ENCODE measurements at places on chromosomes 1 and 21.

DNA sequence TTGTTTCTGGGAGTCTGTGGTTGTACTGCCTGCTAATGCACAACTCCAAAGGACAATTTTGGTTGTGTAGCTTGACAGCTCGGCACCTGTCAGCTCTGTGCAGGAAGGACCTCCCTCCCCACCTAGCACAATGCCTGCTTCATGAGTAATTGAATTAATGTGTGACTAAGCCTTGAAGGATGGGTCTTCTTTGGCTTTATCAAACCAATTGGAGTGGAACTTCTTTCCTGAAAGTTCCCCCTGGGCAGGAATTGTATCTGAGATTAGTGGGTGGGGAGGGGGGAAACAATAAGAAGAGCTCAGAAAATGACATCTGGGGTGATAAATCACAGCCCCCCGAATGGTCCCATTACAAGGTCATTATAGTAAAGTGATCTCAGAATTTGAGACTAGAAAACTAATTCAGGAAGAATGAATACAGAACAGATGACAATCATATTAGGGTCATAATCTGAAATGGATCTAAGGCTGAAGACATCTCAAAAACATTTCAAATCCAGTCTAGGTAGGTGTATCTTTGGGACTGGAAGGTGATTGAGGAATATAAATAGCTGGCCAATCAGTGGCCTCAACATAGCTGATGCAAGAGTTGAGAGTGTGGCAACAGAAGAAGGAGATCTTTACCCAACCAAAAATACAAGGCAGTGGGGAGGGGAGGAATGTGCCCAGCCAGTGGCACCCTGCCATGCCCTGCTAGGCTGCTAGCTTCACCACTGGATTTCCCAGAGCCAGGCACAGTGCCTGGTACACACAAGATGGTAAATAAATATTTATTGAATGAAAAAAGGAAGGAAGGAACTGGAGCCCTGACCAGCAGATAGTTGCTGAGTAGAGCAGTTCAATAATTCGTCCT is 10.1 kb upstream of the SESN2 start:
- no peak for DNase-seq

DNA sequence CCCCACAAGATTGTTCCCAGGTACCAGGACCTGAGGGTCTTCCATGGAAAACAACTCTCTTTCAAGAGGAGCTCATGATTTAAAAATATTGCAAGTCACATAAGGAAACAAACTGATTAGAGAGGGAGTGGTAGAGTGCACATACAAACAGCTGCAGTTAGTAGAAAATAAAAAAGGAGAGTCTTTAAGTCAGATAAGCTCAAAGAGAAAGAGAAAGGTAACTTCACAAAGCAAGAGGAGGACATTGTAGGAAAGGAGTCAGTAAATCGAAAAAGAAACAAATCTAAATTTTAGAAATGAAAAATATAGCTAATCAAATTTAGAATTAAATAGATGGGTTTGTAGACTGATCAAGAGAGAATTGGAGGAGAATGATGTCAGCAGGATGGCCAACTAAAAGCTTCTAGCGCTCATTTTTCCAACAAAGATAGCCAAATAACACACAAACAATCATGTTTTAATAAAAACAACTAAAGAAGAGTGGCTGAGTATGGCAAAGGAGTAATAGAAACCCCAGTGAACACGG is 86.1 kb upstream of the CD53 start:
- DNase-seq: no peak

DNA sequence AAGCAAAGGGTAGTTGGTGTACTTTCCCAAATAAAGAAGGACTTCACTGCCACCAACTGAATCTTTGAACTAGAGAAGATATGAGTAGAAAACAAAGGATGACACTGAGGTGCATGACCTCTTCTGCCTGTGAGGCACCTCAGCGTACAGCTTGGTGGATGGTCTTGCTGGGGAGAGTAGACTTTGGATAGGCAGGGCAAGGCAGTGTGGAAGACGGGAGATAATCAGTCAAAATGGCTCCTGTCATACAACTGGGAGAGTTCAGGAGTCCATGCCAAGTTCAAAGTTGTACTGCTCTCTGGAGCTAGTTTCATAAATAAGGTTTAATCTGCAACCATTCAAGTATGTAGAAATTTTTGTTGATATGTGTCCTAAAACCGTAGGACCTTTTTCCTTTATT is 143.4 kb downstream of the BARHL2 start:
- no peak for DNase-seq

- DNase-seq: no peak
These were observed 52.8 kb downstream of the TENT5C start for GRCh38 chr1:117658676-117659075.

DNA sequence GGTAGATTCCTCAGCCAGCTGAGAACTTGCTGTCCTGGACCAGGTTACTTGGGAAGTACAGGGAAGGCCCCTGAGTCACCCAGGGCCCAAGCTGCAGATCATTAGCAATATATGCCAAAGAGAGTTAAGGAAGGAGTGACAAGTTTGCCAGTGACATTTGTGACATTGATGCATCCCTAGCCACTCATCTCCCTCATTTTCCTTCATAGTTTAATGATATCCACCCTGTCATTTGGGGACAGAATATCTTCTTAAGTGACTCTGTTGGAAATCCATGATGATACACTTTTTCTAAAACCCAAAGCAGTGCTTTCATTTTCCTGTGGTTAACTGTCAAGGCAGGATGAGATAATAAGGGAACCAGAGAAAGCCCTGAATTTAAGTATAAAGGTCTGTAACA is 3.2 kb downstream of the TNN start:
- no peak for DNase-seq

GRCh38 chr21:33874161-33874560 is 41.4 kb downstream of the ATP5PO start:
- no peak for DNase-seq

DNA sequence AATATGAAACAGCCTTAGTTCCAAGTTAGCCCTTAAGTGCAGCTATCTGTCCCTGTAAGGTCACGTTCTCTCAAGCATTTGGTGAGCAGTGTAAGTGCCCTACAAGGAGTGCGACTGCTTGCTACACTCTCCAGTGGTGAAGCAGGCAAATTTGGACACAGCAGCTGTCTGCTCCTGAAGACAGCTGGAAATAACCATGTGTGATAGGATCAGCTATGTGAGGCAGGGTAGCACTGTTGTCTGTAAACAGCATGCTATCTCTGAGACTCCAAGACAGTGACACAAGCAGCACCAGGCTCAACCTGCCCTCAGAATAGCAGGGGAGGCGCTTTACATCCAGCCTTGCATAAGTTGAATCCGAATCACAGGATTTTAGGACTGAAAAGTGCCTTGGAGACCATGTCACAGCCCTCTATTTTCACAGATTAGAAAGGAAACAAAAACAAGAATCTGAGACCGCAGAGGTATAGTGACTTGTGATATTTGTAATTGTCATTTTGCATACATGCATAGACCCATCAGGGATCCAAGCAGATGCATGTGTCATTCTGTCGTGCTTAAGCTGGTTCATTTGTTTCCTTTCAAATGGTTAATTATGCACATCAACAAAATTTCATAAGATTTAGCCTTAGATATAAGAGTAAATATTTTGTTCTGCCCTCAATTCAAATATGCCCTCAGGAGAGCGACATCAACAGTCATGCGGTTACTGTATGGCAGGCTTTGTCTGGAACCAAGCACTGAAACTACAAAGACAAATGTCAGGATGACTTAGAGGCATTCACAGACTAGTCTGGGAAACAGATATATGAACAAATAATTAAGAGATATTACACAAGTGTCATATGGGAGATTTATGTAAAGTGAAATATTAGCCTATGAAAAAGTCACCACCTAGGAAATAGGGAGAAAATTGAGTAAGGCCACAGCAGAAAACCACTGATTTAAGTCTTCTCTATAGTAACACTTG is 134.9 kb upstream of the NRIP1 start:
- no peak for DNase-seq

DNA sequence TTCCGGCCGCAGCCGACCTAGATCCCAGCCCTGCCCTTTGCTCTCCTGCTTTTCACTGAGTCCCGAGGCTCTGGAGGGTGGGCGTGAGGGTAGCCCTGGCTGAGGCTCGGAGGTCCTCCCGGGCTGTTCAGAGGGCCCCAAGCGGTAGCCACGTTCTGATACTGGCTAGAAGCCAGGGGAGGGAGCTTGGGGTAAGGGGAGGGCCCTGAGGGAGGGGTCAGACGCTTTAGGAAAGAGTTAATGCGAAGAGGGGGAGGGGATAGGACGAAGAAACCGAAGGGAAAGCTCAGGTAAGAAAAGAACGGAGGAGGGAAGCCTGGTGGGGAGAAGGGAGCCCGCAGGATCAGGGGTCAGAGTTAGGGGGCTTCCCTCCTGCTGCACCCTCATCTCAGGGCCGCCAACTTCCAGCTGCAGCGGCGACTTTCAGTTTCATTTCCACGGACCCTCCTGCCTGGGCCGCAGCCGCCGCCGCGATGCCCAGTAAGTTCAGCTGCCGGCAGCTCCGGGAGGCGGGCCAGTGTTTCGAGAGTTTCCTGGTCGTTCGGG is at the start of gene MOV10:
MOV10 (plus strand) TSS at position 220 of the 546 bp plus-strand sequence; CDS start at position 474, 254 bp downstream.
- peak; percentile 78 for DNase-seq

- DNase-seq: no peak
These were observed 5.3 kb upstream of the LCE3D start for GRCh38 chr1:152585586-152585985.

GRCh38 chr1:171833091-171833825 is 8.0 kb upstream of the DNM3 start:
- no peak for DNase-seq

- no peak for DNase-seq
These were observed 37.2 kb upstream of the ETS2 start for GRCh38 chr21:38768471-38769063.

GRCh38 chr1:109186733-109187086 is 27.0 kb upstream of the SARS1 start:
- DNase-seq: no peak

GRCh38 chr1:234212764-234213657 is 160.2 kb upstream of the COA6 start:
- peak; percentile 81 for DNase-seq

GRCh38 chr1:10546896-10547295 is 72.1 kb downstream of the PEX14 start:
- no peak for DNase-seq

- no peak for DNase-seq
These were observed 571.4 kb downstream of the PTPRU start for GRCh38 chr1:29807689-29808088.

- no peak for DNase-seq
These were observed 31.6 kb downstream of the DOP1B start for GRCh38 chr21:36188081-36188681.

DNA sequence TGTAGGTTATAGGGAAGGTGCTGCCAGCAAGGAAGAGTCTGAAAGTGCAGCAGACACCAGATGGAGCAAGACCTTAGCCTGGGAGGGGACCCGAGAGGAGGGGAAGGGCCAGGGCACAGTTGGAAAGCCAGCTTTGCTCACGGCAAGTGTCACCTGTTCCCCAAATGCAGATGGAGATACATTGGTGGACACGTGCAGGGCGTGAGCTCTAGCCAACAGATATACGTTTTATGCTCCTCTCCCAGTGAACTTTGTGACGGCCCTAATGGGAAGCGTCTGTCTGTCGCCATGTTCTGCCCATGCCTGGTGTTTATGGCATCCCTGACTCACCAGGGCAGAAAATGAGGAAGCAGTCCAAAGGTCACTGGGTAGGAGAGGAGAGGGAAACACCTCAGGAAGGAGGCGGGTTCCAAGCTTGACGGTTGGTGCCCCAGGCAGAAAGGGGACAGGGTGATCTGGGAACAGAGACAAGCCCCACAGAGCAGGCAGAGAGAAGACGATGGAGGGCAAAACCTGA is 7.6 kb downstream of the GPA33 start:
- DNase-seq: peak; percentile 67

GRCh38 chr1:106957795-106958194 is 98.7 kb upstream of the PRMT6 start:
- no peak for DNase-seq

- DNase-seq: peak; percentile 16
These were observed 2.1 kb downstream of the PADI1 start for GRCh38 chr1:17207046-17207445.

DNA sequence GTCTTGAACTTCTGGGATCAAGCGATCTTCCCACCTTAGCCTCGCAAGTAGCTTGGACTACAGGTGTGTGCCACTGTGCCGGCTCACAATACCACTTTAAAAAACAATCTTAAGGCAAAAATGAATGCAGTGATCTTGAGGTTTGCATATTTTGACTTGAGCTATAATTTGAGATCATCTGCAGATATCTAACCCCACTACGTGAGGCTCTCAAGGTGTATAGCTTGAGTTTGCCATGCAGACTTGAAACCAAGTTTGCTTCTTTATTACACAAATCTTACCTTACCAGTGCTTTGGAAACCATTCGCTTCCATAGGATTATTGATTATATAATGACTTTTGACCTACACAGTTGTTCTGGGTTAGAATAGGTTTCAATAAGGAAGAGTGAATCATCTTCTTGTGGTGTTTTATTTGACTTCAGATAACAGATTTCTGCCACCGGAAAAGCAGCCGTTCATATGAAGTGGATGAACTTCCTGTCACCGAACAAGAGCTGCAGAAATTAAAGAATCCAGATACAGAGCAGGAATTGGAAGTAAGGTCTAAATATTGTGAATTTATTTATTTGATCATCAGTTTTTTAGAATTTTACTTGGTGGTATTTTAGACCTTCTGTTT is 155.1 kb downstream of the VPS13D start:
- DNase-seq: no peak

DNA sequence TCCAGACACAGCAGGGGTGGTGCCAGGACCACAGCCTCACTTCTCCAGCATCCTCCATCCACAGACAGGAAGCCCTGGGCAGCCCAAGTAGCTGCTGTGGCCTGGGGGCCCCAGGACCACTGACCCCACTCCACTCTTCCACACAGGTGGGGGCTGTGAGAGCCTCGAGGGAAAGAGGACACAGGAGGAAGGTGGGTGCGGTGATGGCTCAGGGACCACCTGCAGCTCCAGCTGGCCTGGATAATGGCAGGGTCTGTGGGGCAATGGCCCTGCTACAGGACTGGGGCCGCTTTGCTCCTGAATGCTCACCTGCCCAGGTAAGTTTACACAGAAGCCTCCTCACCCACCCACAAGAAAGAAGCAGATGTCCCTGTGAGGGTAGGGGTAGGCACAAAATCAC is 18.3 kb upstream of the PRSS38 start:
- DNase-seq: no peak

GRCh38 chr21:42097860-42098454 is 26.8 kb downstream of the UMODL1 start:
- DNase-seq: peak; percentile 26

DNA sequence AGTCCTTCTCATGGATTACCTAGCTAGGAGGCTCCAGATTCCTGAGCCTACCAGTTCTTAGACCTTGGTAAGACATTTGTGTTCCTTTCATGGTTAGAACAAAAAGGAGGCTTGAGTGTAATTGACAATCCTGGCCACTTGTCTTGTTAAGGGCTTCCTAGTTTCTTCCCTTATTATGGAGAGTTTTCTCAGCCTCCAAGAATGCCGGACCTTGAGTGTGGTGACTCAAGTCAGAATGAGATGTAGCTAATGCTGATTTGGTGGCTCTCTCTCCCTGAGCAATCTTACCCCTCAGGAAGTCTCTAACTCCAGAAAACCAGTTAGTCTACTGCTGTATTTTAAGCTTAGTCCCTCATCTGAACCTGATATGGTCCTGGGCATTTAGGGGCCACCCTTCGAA is 14.3 kb downstream of the CHI3L2 start:
- DNase-seq: no peak

- DNase-seq: no peak
These were observed 127.0 kb downstream of the ZP4 start for GRCh38 chr1:237763751-237764150.

- no peak for DNase-seq
These were observed 21.1 kb downstream of the CACNA1E start for GRCh38 chr1:181504399-181504842.

- no peak for DNase-seq
These were observed 84.4 kb upstream of the PGBD5 start for GRCh38 chr1:230510496-230510895.
